ENCODE measurements at places on chromosomes 1 and 21.

GRCh38 chr1:111878649-111879048, 110.8 kb downstream of the KCND3 start:
- DNase-seq = no peak

DNA sequence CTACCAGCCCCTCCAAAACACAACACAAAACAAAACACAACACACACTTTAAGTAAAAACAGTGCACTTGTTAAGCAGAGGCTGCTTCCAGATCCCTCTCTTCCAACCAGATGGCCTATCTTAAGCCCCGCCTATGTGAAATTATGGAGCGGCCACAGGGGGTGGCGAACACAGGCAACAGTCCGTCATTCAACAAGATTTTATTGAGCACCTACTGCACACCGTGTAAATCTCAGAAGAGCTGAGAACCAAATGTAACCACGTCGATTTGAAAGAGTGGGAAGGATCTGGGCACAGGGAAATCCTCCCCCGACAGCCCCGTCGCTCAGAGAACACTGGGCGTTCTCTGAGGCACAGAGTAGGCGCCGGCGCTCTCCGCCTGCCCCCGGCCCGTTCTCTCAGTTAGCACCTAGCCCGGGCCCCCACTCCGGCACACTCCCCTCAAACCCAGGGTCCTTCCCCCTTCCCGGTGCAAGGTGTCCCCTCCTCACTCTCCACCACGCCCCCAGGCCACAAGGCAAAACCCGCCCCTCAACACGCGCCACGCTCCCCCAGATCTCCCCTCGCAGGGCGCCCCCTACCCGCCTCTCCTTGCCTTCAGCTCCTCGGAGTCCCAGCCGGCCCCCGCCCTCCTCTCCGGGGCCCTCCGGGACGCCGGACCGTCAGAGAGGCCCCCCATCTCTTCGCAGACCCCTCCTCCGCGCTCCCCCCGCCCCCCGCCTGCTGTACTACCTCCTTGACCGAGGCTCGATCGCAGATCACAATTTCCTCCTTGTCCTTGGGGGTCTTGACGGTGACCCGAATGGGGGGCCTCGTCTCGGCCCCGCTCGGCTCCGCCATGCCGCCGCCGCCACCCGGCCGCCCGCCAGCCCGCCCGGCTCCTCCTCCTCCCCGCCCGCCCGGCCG, 483 bp downstream of the UBQLN4 start:
- peak; percentile 86 for DNase-seq

- no peak for DNase-seq
These were observed 25.2 kb downstream of the HTR6 start for GRCh38 chr1:19689856-19690255.

DNA sequence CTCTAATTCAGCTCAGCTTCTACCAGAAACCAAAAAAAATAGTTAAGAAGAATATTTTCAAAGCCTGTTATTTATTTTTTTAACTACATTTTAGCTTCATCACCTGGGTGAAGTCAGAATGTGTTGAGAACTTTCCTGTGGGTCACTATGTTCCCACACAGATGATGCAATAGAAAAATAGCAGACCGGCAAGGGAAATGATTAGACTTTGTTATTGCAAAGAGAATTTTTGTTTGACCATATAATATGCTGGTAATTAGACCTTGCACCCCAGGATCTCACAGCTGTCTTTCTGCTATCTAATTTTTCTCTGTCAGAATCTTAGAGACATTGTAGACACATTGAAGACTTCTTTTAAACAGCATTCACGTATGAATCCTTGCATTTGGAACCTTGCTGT, 299.3 kb downstream of the TBX15 start:
- no peak for DNase-seq

DNA sequence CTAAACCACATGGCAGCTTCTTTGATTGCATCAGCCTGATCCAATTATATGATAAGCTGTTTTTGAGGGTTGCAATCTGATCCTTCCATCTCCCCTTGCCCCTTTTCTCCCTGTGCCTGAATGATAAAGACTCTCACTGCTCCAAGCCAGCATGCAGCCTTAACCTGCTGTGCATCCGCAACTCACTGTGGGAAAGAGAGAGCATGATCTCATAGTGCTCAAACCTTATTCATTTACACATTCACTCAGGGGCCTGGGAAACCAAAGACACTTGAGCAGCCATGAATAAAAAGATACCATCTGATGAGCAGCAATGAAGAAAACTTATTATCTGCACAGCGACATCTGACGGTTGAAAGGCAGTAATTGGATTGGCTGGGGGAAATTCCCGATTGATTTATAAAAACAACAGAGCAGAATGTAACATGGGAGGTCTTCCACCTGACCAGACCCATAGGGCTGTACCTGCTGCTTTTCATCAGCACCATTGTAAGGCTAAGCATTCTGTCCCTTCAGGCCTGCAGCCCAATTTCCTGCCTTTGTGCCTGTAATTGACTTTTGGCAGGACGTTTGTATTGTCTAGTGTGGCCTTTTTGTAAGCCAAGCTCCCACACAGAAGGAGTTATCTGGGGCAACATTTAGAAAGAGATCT, 62.5 kb downstream of the KIAA0040 start:
- DNase-seq = peak; percentile 72

GRCh38 chr1:205604059-205604458, 27.8 kb downstream of the ELK4 start:
- DNase-seq = no peak

DNA sequence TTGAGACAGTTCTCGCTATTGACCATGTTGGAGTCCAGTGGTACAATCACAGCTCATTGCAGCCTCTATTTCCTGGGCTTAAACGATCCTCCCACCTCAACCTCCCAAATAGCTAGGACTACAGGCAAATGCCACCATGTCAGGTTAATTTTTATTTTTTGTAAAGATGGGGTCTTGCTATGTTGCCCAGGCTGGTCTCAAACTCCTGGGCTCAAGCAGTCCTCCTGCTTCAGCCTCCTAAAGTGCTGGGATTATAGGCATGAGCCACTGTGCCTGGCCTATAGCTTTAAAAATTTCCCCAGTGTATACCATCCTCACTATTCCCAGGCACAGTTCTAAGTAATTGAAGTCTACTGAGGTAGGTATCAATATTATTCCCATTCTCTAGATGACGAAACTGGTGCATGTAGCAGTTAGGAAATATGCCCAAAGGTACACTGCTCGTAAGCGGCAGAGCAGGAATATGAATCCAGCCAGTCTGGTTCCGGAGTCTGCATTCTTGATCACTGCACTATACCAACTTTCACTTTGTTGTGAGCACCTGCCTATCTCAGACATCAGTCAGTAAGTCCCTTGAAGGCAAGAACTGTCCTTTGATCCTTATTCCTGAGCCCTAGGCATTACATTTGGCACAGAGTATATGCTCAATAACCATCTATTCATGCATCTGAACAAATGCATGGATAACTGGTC, 11.5 kb upstream of the SRP9 start:
- no peak for DNase-seq

DNA sequence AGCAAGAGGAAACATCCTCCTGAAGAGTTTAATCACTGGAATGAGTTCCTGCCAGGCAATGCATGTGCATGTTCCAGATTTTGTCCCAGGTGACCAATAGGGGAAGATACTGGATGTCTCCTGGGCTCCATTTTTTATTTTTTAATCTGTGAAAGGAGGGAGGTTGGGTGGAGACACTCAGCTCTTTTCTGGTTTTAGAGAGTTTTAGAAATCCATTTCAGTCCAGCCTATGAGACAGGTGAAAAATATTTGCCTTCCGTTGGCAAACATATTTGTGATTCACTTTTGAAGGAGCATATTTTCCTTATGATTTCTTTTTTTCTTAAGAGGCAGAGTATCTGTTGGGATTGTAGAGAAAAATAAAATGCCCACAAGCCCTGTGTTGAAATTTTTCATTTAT, 70.7 kb downstream of the ABCA4 start:
- no peak for DNase-seq

DNA sequence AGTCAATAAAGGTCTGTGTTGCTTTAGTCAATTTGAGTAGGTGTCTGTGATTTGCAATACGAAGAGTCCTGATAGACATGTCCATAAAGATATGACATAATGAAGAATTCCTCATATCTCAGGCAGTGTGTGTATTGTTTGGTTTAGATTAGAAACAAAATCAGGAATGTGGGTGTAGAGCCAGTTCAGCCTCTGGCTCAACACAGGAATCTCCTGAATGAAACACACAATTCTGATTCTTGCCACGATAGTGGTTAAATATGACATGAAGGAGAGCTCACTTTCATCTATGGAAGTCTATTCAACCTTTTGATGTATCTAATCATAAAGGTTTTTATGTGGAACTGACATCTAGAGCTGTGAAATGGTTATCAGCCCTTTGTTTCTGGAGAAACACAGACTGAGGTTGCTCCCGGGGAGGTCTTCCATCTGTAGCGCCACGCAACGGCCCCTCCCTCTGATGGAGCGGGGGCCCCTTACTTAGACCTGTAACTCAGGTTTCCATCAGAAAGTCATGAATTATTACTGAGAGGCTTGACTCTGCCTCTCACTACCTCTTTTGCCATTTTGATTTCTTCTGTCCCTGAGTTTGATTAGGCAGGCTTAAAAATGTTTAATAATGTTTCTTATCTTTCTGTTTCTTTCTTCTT, 19.5 kb downstream of the TSPAN2 start:
- DNase-seq = no peak

- peak; percentile 42 for DNase-seq
These were observed 156.5 kb downstream of the HLX start for GRCh38 chr1:221035662-221036153.

GRCh38 chr1:47823040-47823808, 174.0 kb downstream of the TRABD2B start:
- no peak for DNase-seq

- DNase-seq = peak; percentile 85
These were observed 39.1 kb downstream of the CLSTN1 start for GRCh38 chr1:9784508-9785133.

DNA sequence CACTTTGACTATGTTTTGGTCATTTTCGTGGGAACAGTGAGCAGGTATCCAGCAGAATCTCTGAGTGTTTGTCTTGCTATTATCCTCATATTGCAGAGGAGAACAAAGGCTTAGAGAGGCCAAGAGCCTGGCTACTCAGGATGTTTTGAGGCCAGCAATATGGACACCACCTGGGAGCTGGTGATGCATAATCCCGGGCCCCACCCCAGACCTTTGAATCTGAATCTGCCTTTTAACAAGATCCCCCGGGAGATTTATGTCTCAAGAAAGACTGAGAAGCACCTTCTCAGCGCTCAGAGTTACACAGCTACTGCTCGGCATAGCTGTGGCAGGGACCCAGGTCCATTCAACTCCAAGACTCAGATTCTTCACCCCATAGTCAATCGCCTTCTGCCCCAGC, 72.8 kb downstream of the PTPRU start:
- no peak for DNase-seq

DNA sequence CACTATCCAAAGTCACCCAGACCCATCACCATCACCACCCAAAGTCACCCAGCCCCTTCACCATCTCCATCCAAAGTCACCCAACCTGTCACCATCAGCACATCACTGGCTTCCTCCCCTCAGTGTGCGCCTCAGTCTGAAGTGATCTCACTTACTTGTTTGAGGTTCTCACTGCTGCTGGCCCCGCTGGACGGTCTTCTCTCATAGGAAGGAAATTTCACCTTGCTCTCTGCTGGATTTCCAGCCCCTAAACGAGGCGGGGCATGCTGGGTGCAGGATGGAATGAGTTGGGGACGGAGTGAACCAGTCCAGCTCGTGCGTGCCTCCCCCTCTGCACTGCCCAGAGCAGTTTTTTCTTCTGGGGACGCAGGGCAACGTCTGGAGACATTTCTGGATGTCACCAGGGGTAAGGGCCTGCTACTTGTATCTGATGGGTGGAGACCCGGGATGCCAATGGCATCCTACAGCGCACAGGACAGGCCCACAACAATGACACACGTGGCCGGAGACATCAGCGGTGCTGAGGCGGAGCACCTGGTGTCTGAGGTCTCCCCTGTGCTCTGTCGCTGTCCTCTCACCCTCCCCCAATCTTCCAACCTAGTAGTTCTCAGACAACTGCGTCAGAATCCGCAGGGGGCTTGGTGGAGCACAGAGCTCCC, 38.6 kb downstream of the PDE9A start:
- DNase-seq = no peak

DNA sequence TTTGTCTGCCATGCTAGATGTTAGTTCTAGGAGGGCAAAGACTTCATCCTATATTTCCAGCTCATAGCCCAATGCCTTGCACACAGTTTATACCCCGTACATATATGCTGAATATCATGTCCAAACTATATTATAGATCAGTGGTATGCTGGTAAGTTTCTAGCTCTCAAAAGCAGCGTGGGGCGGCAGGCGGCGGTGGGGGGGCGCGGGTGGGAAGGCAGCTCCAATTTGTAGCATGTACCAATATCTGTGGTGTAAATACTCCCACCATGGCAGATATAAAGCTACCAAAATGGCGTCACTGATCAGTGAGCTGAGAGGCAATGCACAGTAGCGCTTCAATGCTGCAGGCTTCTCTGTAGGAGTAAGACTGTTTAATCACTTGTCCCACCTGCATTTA, 77.1 kb downstream of the PATJ start:
- no peak for DNase-seq

GRCh38 chr1:165898837-165899236, 71.4 kb downstream of the UCK2 start:
- no peak for DNase-seq

DNA sequence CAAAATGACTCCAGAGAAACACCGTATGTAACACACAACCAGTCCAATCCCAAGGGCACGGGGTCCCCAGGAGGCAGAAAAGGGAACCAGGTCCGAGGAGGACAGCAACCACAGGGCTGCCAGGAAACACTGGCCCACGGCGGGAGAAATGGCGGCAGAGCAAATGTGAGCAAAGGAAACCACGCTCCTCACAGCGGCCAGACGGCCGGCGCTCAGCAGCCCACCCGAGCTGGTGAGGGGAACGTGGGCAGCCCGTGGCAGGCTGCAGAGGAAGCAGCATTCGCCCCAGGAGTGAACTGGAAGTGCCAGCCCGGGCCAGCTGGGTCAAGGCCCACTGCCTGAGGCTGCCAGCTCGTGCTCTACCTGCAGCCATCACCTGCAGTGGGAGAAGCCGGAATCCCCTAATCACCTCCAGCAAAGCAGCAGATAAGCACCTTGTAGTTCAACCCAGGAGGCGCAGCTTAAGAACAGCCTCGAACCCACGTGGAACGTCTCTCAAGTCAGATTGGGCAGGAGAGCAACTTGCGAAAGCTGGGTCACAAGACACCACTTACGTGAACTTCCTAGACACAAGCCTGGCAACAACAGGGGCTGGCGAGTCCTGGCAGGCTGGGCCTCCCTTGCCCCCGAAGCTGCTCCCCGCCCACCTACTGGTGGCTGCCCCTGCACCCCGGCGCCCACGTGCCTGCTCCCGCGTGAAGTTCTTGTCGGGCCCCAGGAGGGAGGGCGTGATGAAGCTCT, 6.7 kb downstream of the SLC19A1 start:
- DNase-seq = peak; percentile 82

All from hematopoietic multipotent progenitor cell treated with erythropoietin and hydrocortisone succinate and interleukin-3 and kit ligand, for 4 days (in vitro differentiated cells).